ENCODE measurements at places on chromosomes 11 and 22.

GRCh38 chr11:68256331-68256741 is 15.4 kb downstream of the C11orf24 start:
- DNase-seq, result no peak

GRCh38 chr11:46594374-46594700 is 514 bp upstream of the AMBRA1 start:
- DNase-seq, result no peak

DNA sequence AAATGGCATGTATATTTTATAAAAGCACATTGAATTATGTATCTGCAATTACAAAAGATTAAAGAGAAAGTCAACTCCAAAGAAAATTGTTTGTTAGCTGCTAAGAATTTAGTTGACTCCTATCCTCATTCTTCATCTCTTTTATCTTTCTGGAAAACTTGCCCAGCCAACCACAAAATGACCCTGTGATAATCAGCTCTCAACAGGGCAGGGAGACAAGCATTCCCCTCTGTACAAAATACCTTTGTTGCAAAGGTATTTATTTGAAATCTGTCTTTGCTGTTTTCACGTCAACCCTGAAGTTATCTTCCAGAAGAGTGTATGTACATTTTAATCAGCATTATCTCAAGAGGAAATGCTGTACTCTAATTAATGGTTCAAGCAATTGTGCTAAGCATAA is 191.1 kb upstream of the DDI1 start:
- no peak for DNase-seq

DNA sequence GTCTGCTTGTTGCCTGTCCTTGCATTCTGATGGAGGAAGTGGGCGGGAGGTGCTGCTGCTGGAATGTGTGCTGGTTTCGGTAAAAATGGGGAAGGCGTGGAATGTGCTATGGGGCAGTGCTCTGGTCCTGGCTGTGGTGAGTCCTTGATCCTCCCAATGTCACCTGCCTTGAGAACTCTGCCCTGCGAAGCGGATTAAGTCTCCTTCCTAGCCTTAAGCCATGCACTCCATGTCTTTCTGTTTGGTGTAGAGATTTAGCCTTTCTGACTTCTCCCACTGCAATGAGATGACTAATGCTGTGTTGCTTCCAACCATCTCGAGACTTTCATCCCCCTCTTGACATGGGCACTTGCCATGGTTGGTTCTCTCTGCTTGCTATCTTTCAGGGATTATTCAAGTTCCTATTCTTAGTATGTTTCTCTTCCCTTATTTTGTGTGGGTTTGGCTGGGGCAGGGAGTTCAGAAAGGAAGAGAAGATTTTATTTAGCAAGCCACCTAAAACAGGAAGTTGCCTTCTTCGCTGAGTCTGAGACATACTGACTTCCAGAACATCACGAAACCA is 687.9 kb downstream of the NTM start:
- DNase-seq, result peak; percentile 14

- no peak for DNase-seq
These were observed 728.0 kb downstream of the DLG2 start for GRCh38 chr11:84899134-84899533.

DNA sequence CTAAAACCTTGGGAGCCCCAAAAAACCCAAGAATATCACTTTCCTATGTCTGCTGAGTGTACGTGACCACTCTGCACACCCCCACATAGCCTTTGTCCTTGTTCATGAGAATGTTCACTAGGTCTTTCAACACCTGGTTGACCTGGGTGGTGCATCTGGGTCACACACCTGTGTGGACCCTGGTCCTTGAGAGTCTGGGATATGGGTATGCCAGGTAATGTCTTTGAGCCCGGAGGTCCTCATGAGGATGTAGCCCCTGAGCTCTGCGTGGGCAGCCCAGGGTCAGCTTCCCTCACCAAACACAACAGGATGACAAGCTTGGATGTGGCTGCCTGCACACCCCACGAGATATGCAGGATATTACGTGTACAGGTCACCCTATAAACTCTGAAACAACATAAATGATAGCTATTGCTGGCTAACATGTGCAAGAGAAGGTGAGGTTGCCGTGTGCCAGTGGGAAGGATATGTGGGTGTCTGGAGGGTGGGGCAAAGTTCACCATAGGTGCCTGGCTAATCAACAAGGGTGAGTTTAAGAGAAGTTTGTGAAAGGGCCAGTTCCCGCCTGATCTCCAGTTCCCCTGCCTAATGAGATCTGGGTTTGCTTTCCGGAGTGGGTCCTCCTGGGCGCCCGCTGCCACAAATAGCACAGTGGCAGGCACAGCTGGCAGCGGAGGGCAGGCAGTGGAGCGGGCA is 1.4 kb upstream of the PPARA start:
- DNase-seq, result no peak

- DNase-seq, result no peak
These were observed 471 bp upstream of the CEP126 start for GRCh38 chr11:101914341-101914737.

- DNase-seq, result no peak
These were observed 15.3 kb upstream of the ZBTB16 start for GRCh38 chr11:114044042-114044871.

- no peak for DNase-seq
These were observed 87.4 kb upstream of the SLC6A5 start for GRCh38 chr11:20511982-20512381.

DNA sequence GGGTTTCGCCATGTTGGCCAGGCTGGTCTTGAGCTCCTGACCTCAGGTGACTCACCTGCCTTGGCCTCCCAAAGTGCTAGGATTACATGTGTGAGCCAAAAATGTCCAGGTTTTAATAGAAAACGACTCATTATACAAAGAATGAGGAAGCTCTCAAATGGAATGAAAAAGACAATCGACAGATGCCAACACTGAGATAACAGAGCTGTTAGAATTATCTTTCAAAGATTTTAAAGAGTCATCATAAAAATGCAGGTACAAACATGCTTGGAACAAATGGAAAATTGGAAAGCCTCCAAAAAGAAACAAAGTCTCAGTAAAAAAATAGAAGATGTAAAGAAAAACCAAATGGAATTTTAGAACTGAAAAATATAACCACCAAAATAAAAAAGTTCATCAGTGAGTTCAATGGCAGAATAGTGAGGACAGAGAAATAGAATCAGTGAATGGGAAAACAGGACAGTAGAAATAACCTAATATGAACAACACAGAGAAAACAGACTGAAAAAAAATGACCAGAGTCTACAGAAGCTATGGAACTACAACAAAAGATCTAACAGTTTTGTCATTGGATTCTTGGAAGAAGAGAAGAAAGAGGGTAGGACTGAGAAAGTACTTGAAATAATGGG is 10.9 kb downstream of the GAB2 start:
- no peak for DNase-seq

DNA sequence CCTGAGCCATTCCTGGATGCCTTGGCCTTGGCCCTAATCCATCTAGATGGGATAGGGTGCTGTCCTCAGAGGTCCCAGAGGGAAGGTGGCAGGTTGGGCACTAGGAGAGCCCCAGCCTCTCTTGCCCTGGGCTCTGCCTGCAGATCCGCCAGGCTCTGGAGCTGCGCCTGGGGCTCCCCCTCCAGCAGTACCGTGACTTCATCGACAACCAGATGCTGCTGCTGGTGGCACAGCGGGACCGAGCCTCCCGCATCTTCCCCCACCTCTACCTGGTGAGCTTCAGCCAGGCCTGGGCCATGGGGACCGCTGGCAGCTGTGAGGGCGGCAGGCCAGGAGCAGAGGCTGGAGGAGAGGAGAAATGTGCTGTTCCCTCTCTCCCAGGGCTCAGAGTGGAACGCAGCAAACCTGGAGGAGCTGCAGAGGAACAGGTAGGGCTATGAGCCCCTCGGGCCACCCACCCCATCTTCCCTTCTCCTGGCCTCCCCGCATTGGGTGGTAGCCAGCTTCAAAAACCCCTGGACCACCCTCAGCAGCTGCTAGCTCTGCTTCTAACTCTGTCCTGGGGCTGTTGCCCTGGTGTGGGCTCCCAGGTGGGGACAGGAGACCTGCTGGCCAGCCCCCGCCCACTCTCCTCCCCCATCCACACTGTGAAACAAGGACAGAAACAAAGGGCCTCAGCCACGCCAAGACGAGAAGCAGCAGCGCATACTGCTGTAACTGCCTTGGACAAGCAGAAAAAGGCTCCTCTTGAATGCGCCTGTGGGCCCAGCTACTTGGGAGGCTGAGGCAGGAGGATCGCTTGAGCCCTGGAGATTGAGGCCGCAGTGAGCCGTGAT is 4.9 kb downstream of the SSH3 start:
- DNase-seq, result no peak

DNA sequence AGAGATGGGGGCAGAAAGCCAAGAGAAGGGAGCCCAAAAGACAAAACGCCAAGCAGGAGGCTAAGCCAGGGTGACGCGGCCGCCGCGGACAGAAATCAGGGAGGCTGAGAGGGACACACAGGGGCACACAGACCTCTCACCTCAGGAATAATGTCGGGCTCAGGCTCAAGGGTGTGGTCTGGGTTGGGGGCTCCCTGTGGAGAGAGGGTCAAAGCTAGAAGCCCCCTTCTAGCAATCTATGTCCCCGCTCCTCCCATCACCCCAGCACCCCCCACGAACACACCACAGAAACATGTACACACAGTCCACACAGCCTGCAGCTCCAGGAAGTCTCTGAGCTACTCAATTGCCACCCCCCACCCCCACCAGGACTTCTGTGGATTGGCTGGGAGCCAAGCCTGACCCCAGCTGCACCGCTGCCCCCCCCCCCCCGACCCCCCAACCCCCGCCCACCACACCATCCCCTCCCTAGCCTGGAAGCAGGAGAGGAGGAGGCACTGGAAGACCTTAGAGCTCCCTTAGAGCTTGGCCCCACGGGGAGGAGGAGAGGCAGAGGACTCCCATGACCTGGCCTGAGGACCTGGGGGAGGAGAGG is 6.9 kb downstream of the BCL9L start:
- DNase-seq, result no peak

DNA sequence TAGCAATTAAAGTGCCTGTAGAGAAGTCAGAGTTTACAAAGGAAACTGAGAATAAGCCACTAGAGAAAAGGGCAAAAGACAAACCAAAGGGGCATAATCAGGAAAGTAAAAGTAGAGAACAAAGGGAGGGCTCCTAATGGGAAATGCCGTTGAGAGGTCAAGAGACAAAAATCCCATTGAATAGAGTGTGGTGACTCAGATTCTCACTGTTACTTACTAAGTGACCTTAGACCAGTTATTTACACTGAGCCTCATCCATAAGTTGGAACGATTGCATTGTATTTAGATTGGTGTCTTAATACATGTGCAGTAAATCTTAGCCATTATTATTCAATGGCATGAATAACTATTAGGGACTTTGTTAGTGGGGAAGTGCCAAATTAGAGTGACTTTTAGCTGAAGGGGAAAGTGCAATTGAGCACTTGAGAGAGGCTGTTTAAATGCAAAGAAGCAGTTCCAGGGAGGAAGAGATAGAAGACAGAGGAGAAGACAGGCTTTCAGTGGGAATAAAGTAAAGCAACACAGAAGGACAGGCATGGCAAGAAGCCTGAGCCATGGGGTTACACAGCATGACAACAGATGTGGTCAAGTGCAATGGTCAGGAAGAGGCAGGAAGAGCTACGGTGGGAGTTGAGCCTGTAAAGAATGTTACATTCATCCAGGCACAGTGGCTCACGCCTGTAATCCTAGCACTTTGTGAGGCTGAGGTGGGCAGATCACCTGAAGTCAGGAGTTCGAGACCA is 82.6 kb downstream of the UBASH3B start:
- DNase-seq, result no peak

DNA sequence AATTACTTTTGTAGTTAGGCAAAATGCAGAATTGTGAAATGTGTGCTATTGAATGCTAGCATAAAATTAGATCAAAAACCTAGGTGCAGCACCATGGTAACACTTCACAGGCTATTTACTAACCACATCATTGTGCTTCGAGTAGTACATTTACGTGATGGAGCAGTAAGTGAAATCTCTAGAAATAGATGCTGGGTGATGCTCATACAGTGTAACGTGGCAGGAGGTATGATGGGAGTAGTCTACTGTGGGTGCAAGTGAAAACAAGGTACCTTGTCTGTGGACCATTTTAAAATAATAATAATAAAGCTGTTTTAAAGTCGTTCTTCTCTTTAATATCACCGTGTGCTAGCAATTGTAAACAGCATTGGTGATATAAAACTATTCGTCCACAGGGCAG is 132.3 kb downstream of the DYNC2H1 start:
- no peak for DNase-seq

DNA sequence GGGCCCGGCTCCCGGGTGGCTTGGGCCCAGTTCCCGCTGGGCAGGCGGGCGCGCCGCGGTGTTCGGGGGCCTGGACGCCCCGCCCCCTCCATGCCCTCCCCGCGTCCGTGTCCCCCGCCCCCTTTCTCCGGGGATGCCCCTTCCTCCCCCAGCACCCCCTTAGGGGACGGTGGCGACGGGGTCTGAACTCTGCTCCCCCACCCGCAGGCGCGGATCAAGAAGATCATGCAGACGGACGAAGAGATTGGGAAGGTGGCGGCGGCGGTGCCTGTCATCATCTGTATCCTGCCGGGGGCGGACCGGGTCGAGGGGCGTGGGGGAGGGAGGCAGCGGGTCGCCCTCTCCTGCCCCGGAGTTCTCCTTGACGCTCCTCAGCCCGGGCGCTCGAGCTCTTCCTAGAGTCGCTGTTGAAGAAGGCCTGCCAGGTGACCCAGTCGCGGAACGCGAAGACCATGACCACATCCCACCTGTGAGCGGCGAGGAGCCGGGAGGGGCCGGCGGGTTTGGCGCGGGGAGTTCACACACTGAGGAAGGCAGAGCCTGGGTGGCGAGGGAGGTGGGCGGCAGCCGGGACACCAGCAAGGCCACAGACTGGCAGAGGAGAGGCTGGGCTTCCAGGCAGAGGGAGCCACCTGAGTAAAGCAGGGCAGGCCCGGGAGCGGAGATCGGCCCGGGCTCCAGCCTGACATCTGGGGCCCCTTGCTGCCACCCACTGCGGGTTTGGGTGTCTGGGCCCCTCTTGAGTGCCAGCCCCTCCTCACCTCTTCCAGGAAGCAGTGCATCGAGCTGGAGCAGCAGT is 546 bp downstream of the DRAP1 start:
- peak; percentile 73 for DNase-seq
